ENCODE measurements at places on chromosomes 5 and 9. TPM values are rescaled to one million over a fixed set of nuclear protein-coding genes. Genes with fewer than 3 reads are reported as not detected.

The MYMK gene
- total RNA-seq: not detected

The RANBP17 gene
- 16.7 TPM for total RNA-seq

The CEL gene
- total RNA-seq: 0.19 TPM

The FAM114A2 gene
- total RNA-seq: 18.2 TPM

The FBN2 gene
- 14.9 TPM for total RNA-seq

The PCDHAC2 gene
- total RNA-seq: 8.8 TPM

DNA sequence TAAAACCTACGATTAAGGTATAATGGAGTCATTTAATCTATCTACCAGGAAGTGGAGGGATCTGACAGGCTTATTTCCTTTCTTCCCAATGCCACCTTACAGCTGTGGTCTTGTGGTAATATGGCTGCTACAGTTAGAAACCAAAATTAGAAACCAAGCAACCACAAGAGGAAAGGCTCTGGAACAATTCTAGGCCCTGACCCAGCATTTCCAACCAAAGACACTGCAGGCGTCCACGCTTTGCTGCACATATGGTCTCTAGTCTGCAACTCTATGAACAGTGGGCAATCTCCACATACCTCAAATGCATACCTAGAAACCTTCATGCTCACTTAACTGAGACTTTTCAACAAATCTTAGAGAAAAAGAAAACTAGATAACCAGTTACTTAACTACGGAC, 339.1 kb downstream of the NFIB start:
- no peak for DNase-seq

DNA sequence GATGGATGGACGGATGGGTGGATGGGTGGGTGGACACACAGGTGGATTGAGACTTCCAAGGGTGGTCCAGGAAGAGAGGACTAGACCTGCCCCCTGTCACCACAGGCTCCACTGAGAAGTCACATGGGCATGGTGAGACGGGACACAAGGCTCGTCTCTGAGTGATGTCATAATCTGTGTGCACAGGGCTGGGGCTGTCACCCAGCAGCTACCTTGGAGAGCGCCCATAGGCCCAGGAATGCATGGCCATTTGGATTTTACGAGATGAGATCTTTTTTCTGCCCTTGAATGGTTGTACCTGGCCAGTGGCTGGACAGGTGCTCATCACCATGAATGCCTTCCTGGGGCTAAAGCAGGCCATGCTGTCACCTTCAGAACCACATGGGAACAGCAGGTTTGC, 3.1 kb downstream of the OLFM1 start:
- no peak for DNase-seq

DNA sequence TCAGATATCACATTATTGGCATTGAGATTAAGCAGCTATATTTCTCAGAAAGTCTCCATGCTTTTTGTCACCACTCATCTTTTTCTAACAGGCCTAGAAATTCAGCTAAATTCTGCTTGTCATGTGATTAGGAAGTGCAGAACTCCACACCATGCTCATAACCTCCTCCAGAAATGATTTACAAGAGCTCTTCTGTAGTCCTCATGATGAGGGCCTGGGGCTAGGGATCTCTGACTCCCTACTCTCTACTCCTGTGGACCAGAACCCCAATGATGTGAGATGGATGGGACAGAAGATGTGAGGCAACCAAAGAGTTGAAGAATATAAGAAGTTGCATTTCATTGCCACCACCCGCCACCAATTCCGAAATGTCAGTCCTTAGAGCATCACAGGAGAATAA, 16.5 kb upstream of the SIL1 start:
- DNase-seq: no peak

- no peak for DNase-seq
Observed at GRCh38 chr5:115179030-115179393, 9.3 kb upstream of the TRIM36 start.

DNA sequence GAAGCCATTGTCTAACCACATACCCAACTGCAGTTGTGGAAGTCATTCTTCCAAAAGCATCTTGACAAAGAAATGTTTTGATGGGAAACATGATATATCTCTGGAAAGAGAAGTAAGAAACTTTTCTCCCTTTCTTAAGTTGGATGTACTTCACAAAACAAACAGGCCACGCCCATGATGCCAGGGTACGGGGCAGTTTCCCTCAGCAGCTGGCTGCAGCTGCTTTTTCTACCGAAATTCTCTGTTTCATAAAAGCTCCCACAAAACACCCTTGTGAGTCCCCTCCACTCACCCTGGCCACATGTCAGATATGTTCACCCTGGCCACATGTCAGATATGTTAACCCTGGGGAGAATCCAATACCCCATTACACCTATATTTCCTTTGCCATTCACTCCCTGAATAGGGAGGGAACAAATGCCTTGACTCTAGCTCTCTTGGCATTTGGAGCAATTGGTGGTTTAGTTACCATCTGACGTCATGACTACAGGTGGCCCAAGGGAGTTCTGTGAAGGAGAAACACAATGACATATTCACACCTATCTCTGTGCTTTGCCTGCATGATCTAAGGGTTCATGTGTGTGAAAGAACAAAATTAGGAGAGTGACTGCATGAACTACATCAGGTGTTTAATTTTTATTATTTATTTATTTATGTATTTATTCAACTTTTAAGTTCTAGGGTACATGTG, 103.0 kb downstream of the AOPEP start:
- DNase-seq: peak; percentile 14

DNA sequence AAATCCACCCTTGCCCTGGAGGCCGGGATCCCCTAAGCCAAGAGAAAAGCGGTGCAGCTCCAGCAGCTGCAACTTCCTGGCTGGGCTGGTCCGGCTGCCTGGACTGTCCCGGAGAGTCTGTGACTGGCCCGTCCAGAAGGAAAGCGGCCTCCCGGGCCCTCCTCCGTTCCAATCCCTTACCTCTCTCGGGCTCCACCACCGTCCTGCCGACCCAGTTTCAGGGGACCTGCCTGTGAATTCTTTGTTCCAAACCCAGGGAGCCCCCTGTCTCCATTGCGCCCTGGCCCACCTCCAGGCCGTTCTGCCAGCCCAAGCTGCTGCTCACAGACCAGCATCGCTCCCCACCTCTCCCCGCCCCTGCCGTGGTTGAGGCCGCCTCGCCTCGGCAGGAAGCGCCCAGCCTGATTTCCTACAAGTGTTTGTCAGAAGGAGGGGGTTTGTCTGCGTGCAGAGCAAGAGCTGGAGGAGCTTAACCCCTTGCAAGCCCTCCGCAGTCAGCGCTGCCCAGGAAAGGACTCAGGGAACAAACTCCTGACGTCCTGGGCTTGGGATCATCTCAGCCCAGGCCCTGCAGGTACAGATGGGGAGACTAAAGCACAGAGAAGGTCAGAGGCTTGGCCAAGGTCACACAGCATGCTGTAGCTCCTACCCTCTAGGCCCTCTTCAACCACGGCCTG, at the start of gene AKNA:
Gene AKNA, minus strand, starts transcription at position 303 of the 677 bp plus-strand sequence. CDS start 6,649 bp downstream, outside the sequence.
- DNase-seq: peak; percentile 95

DNA sequence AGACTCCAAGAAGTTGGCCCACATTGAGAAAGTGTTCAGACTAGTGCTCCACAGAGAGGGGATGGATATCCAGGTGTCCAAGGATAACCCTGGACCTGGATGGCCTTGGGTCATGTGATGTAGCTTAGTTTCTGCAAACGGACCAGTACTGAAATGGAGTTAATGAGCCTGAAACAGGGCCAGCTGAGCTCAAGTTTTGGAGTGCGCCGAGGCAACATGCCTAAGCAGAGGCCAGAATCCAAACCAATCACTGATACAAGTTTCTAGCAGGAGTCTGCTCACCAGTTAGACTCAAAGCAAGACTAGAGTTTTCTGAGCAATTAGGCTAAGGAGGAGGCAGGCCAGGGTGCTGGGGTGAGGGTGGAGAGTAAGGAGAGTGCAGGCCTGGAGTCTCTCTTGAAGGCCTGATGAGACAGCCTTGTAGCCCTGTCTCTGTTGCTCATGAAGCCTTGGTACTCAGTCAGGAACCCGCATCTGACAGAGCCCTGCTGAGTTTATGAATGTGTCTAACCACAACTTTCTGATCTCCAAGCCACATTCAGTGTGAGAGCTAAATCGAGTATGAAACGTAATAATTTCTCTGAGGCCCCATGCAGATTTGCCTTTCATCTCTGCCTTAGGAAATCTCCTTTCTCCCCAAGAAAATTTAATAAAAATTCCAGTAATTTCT, 68.9 kb upstream of the EQTN start:
- no peak for DNase-seq

- DNase-seq: no peak
Observed at GRCh38 chr9:34170237-34170991, 8.4 kb upstream of the UBAP1 start.

GRCh38 chr9:38276771-38277439, 115.6 kb upstream of the ALDH1B1 start:
- DNase-seq: peak; percentile 64

DNA sequence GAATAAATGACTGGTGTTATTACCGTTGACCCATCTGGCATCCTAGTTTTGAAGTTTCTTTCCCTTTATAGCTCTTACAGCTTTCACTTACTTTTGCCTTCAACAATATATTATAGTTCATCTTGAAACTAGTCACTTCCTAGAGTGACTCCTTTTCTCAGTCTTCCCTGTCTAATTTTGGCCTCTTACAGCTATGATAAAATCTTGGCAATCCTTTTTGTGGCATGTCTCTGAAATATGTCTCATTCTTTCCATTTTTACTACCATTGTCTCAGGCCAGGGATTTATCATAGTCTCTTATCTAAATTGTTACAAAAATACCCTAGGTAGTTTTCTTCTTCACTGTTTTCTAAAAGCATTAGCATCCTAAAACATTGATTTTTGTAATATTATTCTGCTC, 621.3 kb upstream of the ZNF608 start:
- DNase-seq: no peak

- no peak for DNase-seq
Observed at GRCh38 chr9:36835271-36835996, 198.6 kb downstream of the PAX5 start.

DNA sequence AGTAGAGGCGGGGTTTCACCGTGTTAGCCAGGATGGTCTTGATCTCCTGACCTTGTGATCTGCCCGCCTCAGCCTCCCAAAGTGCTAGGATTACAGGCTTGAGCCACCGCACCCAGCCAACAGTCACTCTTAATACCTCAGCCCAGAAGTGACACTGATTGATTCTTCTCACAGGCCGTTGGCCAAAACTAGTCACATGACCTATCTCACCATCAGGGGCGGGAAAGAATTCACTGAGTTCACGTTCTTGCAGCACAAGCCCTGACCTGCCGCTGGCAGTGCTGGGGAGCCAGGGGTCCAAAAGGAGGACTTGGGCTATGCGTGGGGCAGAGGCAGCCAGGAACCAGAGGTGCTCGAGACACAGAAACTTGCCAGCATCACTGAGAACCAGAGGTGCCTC, 55.0 kb upstream of the CPLX2 start:
- DNase-seq: no peak

DNA sequence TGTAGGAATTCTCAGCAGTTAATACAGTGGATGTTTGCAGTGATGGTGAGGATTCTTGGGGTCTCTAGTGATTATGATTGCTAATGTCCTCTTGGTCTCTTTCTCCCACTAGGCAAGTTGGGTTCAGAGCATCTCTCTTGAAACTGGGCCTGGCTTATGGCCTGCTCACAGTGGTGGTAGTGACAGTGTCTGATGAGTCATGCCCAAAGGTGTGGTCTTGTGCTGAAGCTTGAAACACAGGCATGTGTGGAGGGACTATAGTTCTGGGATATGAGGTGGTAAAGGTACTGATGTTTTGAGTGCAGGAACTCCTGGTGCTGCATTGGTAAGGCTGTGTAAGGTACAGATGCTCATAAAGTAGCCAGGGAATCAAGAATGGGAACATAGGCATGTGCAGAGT, 231.1 kb downstream of the FAM170A start:
- no peak for DNase-seq

GRCh38 chr9:83533296-83533695, 4.9 kb downstream of the FRMD3 start:
- DNase-seq: no peak

DNA sequence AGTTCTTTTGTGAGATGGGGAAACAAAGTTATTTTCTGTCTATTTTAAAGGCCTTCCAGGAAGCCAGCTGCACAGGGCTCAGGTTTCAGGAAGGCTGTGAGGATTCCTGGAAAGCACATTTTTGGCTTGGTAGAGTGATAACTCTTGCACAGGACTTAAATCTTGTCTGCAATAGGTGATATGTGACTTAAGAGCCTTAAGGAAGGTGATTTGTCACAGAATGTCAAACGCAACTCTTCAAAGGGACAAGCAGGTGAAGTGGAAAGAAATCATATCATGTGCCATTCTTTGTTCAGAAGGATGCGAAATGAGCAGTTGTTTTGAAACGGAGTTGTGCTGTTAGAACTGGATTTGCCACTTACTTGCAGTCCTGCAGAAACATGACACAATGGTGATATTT, 459.3 kb downstream of the MAT2B start:
- no peak for DNase-seq

DNA sequence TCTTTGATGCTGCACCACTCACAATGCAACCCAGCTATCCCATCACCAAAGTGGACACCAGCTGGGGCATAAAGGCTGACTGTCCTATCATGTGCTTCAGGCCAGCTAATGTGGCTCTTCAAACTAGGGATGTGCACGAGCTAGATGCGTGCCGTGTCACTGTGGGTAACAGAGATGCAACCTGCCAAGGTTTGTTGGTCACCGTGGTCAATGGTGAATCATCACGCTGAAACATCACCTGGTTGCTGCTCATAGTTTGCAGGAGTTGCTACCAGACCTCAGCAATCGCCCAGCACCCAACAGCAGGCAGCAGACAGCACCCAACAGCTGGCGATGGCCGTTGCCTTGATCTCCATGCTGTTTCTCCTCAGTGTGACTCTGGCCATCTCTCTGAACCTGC, 2.1 kb upstream of the PCDHGA1 start:
- no peak for DNase-seq

GRCh38 chr9:104232781-104233341, 138.8 kb downstream of the SMC2 start:
- no peak for DNase-seq

DNA sequence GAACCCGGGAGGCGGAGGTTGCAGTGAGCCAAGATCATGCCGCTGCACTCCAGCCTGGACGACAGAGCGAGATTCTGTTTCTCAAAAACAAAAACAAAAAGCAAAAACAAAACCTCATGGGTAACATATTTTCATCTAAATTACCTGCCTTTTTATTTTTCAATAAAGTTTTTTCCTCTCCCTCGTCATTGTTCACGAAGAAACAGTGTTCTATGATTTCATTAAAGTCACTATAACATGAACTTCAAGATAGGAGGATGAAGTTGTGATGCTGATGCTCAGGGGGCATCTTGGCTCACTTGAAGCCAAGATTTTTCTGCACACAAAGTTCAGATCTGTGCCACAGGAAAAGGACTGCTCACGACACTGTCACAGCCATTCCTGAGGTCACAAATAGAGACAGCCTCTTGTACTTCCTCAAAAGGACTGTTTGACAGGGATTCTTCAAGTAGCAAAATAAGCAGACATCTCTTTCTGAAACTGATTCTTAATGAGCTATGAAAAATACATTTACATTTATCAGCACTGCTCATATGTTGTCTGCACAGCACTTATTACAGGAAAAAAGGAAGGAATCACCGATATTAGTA, 16.1 kb downstream of the NIPSNAP3B start:
- no peak for DNase-seq

GRCh38 chr5:137374110-137374714, 124.9 kb downstream of the SPOCK1 start:
- DNase-seq: no peak

- no peak for DNase-seq
Observed at GRCh38 chr5:125798307-125798706, 624.9 kb upstream of the GRAMD2B start.
